Activated CD8-positive, alpha-beta memory T cell treated with anti-CD3 and anti-CD28 coated beads for 4 hours (primary cell): ENCODE measurements at places on chromosomes 1 and 21.

DNA sequence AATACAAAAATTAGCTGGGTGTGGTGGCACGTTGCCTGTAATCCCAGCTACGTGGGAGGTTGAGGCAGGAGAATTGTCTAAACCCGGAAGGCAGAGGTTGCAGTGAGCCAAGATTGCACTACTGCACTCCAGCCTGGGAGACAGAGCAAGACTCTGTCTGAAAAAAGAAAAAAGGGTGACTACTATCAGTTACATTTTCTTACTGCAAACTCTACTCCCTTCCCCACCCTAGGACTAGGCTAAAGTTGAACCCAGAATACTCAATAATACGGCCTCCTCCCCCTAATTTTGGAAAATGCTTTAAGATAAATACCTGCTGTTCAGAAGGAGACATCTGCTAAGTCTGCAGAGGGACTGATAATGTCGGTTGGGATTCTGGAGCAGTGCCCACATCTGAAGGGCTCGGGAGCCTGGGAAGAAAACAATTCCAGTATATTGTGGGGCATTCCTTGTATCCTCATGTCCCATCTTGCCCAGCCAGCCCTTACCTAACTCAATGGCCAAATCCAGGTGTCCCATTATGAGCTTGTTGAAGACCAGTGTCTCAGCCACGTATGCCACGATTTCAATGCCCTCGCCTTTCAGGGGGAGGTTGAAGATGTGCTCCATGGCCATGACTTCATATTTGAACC lies 89.7 kb downstream of the ADCY10 start:
- DNase-seq: no peak

GRCh38 chr1:3779912-3780416 lies 7.4 kb downstream of the SMIM1 start:
- DNase-seq: no peak

DNA sequence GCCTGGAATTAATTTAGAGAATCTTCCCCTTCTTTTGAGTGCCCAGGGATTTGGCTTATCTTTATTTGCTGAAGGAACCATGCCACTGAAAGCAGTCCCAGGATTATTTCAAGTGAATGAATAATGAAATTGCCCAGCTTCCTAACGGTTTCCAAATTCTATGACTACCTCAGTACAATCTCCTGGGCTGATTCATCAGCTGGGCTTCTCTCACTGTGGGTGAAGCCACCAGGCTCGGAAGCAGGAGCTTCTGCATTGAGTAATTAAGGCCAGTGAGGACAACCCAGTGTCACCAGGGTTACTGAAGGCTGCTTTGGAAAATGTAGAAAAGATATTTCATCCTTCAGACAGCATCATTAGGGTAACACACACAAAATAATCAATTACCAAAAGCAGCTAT lies 169.8 kb downstream of the DAB1 start:
- DNase-seq: no peak

DNA sequence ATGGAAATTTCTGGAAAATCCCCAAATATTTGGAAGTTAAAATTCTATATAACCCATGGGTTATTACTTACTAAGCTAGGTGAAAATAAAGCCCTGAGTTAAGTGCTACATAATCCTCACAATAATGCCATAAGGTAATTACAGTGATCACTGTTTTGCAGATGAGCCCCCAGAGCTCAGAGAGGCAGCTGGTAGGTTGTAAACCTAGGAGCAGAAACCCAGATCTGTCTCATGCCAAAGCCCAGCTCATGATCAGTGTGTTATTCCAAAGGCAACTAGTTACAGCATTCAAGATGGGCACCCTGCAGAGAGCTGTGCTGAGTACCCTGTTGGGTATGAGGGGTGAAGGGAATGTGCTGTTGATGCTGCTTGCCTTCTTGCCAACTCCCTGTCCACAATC lies 10.8 kb upstream of the MYOG start:
- no peak for DNase-seq

GRCh38 chr1:203116091-203116820 lies 11.3 kb upstream of the ADORA1 start:
- DNase-seq: no peak

DNA sequence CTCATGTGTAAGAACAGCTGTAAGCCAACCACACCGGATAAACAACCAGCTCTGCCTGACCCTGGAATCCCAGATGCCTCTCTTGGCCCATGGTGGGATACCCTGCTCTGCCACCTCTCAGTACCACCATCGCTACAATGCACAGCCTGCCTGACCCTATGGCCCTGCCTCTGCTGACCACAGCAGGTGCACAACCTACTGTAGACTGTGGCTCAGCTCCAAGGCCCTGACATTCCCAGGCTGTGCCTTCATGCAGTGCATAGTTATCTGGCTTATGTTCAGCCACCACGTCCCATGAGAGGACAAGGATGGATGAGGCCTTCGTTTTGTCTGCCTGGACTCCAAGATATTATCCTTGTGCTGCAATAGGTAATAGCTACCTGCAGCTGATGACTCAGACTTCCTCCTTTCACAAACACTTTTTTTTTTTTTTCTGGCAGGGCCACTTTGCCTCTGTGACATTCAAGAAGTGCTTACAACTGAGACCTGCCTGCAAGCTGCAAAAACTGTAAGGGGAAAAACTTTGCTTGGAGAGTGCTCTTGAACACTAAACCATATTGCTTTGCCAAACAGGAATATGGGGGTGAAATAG lies 177.7 kb downstream of the URB2 start:
- DNase-seq: no peak

GRCh38 chr1:46605232-46605631 lies 1.2 kb upstream of the MKNK1 start:
- DNase-seq: no peak

GRCh38 chr1:10634075-10634427 lies 159.3 kb downstream of the PEX14 start:
- no peak for DNase-seq

- no peak for DNase-seq
These were observed 57.9 kb downstream of the RASAL2 start for GRCh38 chr1:178151831-178152230.

DNA sequence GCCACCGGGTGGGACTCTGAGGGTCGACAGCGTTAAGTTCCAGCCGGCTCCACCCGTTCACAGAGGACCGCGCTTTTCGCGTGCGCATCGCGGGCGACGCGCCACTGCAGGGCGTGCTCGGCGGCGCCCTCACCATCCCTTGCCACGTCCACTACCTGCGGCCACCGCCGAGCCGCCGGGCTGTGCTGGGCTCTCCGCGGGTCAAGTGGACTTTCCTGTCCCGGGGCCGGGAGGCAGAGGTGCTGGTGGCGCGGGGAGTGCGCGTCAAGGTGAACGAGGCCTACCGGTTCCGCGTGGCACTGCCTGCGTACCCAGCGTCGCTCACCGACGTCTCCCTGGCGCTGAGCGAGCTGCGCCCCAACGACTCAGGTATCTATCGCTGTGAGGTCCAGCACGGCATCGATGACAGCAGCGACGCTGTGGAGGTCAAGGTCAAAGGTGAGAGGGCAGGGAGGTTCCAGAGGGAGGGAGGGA lies 4.9 kb downstream of the BCAN start:
- no peak for DNase-seq

DNA sequence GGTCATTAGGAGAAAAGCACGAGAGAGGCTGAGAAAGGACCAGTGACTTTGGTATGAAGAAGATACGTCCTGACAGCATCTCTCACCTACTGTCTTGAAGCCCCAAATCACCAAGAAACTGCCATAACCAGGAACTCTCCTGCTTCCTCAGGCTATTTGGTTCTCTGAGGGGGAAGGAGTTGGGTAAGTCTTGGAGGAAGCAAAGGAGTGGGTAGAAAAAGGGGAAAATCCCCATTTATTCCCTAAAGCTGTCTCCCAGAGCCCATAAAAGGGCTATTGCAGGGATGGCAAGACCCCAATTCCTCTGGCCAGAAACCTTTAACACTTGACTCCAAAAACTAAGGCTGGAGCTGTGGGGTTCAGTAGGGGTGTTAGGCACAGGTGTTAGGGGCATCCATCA lies 2.1 kb upstream of the PBXIP1 start:
- DNase-seq: no peak

- DNase-seq: no peak
These were observed 56.2 kb downstream of the NTNG1 start for GRCh38 chr1:107196973-107197562.

GRCh38 chr1:205583461-205584130 lies 48.2 kb downstream of the ELK4 start:
- DNase-seq: no peak

DNA sequence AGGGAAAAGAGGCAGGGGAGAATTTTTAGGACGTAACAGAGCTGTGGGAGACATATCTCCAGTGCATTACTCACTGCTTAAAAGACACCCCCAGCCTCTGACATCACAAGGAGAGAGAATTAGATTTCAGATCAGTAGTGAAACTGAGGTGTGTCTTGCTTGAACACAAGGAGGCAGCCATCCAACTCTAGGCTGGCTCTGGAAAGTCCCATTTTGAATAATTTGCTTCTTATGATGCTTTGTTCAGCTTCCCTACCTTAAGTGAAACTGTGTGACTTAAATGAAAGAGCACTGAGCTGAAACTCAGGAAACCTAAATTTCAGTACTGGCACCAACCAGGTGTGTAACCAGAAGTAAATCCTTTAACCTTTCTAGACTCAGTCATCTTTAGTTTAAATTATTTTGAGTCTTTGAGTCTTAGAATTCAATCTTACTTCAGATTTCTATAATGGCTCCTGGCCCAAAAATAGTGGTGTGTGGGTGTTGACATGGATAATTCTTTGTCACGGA lies 251.6 kb upstream of the SGIP1 start:
- peak; percentile 11 for DNase-seq

- no peak for DNase-seq
These were observed 119.2 kb downstream of the ITSN1 start for GRCh38 chr21:33761441-33762036.

DNA sequence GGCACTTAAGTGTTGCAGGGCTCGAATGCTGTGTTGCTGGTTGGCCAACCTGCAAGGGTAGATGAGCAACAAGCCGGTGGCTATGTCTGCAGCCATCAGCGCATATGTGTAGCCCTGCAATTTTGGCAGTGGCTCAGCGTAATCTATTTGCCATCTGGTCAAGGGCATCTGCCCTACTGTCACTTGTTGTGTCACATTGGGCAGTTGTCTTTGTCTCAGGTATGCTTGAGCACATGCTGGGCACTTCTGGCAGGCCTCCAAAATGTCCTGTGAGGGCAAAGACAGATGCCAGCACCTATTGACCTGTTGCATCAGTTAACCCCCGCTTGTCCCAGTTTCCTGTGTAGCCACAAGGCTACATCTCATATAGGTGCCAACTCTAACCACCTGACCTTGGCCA lies 111.8 kb downstream of the GDAP2 start:
- no peak for DNase-seq

DNA sequence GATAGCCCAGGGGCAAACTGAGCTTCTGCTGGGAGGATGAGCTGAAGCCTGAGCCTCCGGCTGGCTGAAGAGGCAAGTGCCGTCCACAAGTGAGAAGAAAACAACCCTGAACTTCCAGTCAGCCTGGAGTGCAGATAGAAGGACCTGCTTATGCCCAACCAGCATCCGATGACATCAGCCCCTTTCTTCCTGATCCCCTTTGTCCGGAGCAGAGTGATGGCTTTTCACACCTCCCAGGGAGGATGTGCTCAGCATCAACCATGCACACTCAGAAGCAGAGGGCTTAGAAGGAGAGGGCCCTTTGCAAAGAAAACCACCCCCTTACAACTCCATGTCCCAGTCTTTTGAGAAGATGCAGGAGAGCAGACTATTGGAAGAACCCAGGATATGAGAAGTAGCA lies 23.7 kb upstream of the REG4 start:
- no peak for DNase-seq

- no peak for DNase-seq
These were observed 38.5 kb upstream of the C1orf105 start for GRCh38 chr1:172381946-172382345.

- no peak for DNase-seq
These were observed 142.4 kb downstream of the NAV1 start for GRCh38 chr1:201681375-201681774.

GRCh38 chr1:210905944-210906453 lies 227.9 kb downstream of the KCNH1 start:
- no peak for DNase-seq

GRCh38 chr21:42532466-42533181 lies 19.0 kb downstream of the SLC37A1 start:
- DNase-seq: no peak

GRCh38 chr1:206882555-206882954 lies 14.7 kb upstream of the IL24 start:
- DNase-seq: no peak

- no peak for DNase-seq
These were observed 1143.6 kb upstream of the ADGRL2 start for GRCh38 chr1:80657044-80657643.
